GM23248 (cell line): ENCODE measurements at places on chromosomes 6 and 20. TPM values are rescaled to one million over a fixed set of nuclear protein-coding genes. Genes with fewer than 3 reads are reported as not detected.
A peak's percentile ranks its signal among the peaks of the same experiment; 100 is the strongest.

Gene HTR1B
- total RNA-seq, result not detected in 2 replicates

Gene CDSN
- not detected in 2 replicates for total RNA-seq

Gene GTF3C6
- total RNA-seq, result 41.5 and 46.6 TPM in 2 replicates

Gene TULP1
- not detected in 2 replicates for total RNA-seq

Gene TRIM10
- total RNA-seq, result 0.11 TPM in 1 of 2 replicates, not detected in the other

Gene SCUBE3
- total RNA-seq, result 31.5 and 31.6 TPM in 2 replicates

Gene BRPF3
- total RNA-seq, result 7.9 and 11.3 TPM in 2 replicates

DNA sequence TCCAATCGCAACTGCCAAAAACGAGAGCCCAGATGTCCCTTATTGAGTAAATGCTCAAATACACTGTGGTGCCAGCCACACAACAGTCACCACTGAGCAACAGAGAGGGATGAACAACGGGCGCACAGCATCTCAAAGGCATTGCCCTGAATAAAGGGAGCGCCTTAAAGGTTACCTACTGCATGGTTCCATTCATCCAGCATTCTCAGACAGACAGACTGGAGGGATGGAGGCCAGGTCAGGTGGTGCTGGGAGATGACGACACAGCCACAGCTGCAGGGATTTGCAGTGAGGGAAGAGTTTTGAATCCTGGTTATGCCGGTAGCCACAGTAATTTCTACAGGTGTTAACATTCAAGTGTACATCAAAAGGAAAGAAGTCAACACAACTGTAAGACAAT lies 615.5 kb upstream of the AGPAT4 start:
- no peak overlapping the region for H3K4me3 ChIP-seq
- H3K27ac ChIP-seq, result no peak overlapping the region
- H3K36me3 ChIP-seq, result no peaks in the 10 kb centered on the region
- H3K27me3 ChIP-seq, result no peaks in the 10 kb centered on the region

- H3K4me1 ChIP-seq, result no peaks in the 10 kb centered on the region
- DNase-seq, result peak; percentile 26
- no peak overlapping the region for H3K4me3 ChIP-seq
- H3K27ac ChIP-seq, result no peak overlapping the region
- H3K36me3 ChIP-seq, result no peaks in the 10 kb centered on the region
Measured at GRCh38 chr6:73548458-73549446, 27.9 kb upstream of the EEF1A1 start.

DNA sequence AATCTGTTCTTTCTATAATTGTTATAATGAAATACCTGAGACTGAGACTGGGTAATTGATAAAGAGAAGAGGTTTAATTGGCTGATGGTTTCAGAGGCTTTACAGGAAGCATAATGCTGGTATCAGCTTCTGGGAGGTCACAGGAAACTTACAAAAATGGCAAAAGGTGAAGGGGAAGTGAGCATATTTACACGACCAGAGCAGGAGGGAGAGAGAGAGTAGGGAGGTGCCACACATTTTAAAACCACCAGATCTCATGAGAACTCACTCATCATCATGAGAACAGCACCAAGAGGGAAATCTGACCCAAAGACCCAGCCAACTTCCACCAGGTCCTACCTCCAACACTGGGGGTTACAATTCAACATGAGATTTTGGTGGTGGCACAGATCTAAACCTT lies 2.6 kb upstream of the SIRPB1 start:
- peaks cover 19% of the 10 kb centered on the region for H3K4me1 ChIP-seq
- no peak overlapping the region for H3K27ac ChIP-seq
- H3K4me3 ChIP-seq, result no peak overlapping the region
- no peak for DNase-seq
- H3K36me3 ChIP-seq, result no peaks in the 10 kb centered on the region

DNA sequence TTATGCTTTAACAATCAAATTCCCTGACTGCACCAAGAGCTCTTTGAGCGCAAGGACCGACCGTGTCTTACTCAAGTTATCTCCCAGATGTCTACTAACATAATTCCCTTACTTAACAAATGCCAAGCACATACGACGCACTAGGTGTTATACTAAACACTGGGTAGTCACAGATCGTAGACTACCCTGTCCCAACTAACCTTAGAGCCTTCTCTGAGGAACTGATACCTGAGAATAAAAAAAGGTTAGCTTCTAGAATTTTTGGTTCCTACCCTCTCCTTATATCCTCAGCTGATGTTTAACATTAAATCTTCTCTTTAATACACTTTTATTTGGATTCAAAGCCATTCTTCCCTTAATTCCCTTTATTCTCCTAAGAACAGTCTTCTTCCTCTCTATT lies 38.5 kb downstream of the EPB41L2 start:
- peaks cover 16% of the 10 kb centered on the region for H3K4me1 ChIP-seq
- no peak overlapping the region for H3K27ac ChIP-seq
- no peak for DNase-seq
- H3K36me3 ChIP-seq, result no peaks in the 10 kb centered on the region
- H3K4me3 ChIP-seq, result no peak overlapping the region

GRCh38 chr6:166707045-166707444 lies 80.0 kb upstream of the RPS6KA2 start:
- H3K36me3 ChIP-seq, result no peaks in the 10 kb centered on the region
- DNase-seq, result peak; percentile 55
- no peak overlapping the region for H3K27ac ChIP-seq
- H3K4me1 ChIP-seq, result no peaks in the 10 kb centered on the region
- peaks cover 35% of the 10 kb centered on the region for H3K27me3 ChIP-seq

GRCh38 chr6:153145591-153145990 lies 14.5 kb upstream of the RGS17 start:
- no peak for DNase-seq
- no peaks in the 10 kb centered on the region for H3K4me1 ChIP-seq
- peaks cover 12% of the 10 kb centered on the region for H3K27me3 ChIP-seq

DNA sequence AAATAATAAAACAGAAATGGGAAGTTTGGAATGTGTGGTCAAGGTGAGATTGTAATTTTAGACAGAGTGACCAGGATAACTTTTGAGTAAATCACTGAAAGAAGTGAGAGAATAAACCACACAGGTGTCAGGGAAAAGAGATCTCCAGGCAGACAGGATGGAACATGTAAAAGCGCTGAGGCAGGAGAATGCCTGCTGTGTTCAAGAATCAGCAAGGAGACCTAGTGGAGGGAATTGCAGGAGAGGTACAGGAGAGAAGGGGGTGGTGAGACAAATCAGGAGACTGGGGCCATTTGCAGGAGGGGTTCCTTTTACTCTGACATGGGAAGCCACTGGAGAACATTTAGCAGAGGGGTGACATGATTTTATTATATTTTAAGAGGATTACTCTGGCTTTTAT lies 456.7 kb downstream of the NKAIN2 start:
- no peaks in the 10 kb centered on the region for H3K27me3 ChIP-seq
- DNase-seq, result no peak
- no peaks in the 10 kb centered on the region for H3K36me3 ChIP-seq

- H3K4me1 ChIP-seq, result peaks cover 17% of the 10 kb centered on the region
- DNase-seq, result no peak
- H3K4me3 ChIP-seq, result no peak overlapping the region
- H3K36me3 ChIP-seq, result no peaks in the 10 kb centered on the region
- no peak overlapping the region for H3K27ac ChIP-seq
Measured at GRCh38 chr20:10707068-10707467, 33.3 kb upstream of the JAG1 start.

DNA sequence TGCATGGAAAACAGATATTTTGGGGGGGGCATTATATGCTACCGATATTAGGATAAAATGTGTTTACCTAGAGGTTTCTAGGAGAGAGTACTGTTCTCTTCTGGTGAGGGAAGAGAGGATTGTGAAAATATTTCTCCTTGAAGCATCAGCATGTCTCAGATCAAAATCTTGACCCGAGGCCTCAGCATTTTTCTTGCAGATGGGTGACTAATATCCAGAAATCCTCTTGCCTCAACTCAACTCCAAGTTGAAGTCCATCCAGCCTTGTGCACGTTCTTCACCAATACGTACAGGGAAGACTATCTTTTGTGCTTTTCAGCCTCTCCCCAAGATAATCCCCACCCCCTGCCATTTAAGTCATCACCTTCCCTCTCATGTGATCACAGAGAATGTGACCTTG lies 59.5 kb downstream of the PRND start:
- no peak for DNase-seq
- H3K4me3 ChIP-seq, result no peak overlapping the region
- H3K27me3 ChIP-seq, result no peaks in the 10 kb centered on the region
- H3K27ac ChIP-seq, result no peak overlapping the region
- no peaks in the 10 kb centered on the region for H3K4me1 ChIP-seq
- H3K36me3 ChIP-seq, result no peaks in the 10 kb centered on the region
